CD4-positive, alpha-beta T cell treated with Interleukin-12 subunit alpha and Interleukin-12 subunit beta, for 1 hour (primary cell): ENCODE measurements at places on chromosomes 5 and 9.

DNA sequence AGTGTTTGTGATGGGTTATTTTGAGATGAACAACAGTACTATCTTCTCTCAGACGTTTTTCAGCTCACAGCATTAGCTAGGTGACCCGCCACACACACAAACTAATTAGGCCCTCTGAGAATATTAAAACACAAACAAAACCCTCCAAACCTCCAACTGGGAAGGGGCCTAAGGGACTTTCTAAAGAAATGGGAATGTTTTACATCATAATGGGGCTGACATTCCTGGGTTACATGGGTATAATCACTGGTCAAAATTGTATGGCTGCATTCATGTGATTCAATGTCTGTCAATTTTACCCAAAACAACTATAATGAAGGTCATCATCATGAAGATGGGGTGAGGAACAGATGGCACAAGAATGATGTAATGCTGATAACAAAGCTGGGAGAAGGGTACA is 59.6 kb downstream of the SPTLC1 start:
- DNase-seq, result no peak

- peak; percentile 92 for DNase-seq
These were observed 2.8 kb upstream of the MYORG start for GRCh38 chr9:34379334-34380033.

DNA sequence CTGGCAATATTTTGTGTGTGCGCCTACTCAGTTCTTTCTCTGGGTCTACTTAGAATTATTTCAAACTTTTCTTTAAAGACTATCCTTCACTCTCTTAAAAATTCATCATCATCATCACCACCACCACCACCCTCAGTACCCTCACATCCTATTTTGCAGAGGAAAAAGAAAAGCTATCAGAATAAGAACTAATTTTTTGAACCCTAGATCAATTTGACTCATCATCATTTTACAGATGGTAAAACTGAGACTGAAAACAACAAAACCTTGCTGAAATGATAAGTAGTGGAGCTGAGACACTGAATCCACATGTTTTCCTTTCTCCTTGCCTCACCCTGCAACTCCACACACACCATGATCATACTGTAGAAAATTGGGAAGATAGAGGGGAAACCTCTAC is 119.3 kb downstream of the SSBP2 start:
- DNase-seq, result no peak

GRCh38 chr5:54795284-54795683 is 190.1 kb downstream of the ESM1 start:
- no peak for DNase-seq

- no peak for DNase-seq
These were observed 2.1 kb upstream of the TPM2 start for GRCh38 chr9:35691757-35692301.

DNA sequence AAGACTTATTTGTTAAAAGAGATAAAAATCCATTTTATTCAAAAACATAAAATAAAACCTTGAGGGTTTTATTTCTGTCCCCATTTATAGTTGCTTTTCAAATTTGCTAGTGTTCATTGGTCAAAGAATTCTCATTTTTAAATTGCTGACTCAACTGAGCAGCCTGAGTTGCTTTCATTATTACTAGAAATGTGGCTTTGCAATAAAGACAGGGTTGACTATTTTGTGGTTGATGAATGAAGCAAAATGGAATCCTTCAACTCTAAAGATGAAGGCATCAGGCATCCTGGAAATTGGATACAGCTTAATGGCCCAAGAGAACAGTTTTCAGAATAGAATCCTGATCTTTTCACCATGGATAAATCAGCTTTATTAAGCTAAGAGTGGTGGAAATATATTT is 23.9 kb upstream of the PPP3R2 start:
- no peak for DNase-seq

DNA sequence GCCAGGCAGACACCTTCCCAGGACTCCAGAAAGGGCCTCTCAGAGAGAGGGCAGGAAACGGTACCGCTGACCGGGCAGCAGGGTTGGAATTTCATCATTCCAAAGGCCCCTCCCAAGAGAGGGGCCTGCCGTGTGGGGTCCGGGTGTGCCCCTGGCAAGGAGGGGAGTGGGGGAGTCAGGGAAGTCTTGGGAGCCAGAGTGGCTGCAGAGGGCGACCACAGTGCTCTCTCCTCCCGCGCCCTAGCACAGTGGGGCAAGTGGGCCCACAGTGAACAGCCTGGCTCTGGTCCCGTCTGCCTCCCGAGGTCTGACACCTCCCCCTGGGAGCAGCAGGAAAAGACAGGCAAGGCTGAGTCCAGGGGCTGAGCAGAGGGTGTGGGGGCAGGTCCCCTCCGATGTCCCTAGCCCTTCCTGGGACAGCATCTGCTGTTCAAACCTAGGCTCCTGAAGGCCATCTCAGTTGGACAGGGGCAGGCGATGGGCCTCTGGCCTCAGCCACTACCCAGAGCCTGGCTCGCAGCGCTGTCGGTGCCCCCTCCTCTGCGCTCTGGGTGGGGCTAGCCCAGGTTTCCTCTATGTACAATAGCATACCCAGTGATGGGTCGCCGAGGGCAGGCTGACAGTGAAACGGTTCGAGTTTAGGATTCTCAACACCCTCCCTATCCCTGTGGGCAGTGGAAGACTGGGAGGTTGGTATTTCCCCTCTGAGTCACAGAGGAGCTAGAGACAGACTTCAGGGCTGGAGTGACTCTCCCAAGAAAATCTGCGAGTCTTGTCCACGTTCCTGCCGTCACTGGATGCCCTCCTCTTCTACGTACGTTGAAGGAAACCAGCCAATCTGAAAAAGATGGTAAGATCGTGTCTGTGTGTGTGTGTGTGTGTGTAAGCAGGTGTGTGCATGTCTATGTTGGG is 25.4 kb upstream of the SARDH start:
- DNase-seq, result no peak

DNA sequence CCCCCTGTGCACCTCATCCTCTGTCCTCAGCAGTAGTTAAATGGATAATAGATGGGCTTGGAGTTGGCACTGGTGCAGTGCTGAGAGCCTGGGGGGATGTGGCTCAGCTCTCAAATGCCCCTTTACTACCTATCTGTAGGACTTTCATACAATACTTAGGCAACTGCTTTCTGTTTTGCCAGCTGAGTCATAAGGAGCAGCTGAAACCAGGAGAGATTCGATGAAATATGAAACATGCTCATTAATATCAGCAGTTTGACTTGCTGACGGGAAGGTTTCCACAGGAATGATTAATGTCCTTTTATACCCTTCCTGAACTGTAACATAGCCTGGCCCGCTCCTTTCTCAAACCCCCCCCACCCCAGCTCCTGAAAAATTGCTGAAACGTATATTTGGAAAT is 142.6 kb downstream of the SAXO1 start:
- no peak for DNase-seq

DNA sequence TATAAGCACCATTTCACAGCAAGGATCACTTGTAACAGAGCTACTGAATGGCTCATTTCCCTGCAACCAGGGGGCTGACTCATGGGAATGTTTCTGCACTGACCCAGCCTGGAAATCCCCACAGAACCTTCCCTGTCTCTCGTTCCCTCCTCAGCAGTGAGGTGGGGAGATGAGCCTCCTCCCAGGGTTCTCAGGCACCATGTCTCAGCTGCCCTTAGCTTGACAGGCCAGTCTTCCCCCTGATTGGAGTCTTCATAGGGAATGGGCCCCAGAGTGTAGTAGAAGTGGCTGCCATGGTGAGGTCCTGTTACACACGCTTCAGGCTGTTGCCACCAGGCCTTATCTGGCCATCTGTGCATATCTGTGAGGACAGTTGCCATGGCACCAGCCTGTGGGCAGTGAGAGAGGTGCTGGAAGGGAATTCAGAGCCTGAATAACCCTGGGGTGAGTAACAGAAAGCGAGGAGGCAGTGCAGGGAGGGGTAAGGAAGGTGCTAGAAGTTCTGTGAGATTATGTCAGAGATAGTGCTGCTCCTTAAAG is 324.4 kb downstream of the ENC1 start:
- no peak for DNase-seq

GRCh38 chr9:129887334-129888292 is 52.4 kb downstream of the USP20 start:
- peak; percentile 82 for DNase-seq

GRCh38 chr5:78221964-78222451 is 72.5 kb downstream of the AP3B1 start:
- DNase-seq, result no peak

DNA sequence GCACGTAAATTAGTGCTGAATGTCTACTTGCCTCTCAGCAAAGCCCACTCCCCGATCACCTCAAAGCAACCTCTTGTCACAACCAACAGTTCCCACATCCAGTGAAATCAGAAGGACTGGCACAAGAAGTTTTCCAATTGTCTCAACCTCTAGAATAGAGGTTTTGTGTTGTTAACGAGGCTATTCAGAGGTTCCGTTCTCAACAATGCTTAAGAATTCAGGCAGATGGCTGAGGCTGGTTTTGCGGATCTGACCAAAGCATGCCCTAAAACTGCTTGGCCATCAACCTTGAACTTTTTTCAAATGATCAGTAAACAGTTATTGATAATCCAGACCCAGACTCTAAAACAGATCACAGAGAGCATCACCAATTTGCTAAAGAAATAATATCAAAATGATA is 52.9 kb downstream of the MAPKAP1 start:
- DNase-seq, result no peak

- DNase-seq, result no peak
These were observed 191.6 kb downstream of the PCSK5 start for GRCh38 chr9:76082057-76082456.

DNA sequence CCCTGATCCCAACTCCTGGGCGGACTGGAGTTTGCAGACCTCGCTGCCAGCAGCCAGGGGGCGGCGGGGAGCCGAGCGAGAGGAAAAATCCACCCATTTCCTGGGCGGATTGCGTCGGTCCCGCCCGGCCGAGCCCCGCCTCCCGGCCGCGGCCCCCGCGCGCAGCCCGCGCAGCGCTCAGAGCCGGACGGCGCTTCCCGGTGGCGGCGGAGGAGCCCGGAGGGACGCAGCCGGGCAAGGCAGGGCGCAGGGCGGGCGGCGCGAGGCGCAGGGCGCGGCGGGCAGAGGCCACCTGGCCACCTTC is at the start of gene OLFM1:
Gene OLFM1 (plus strand): TSS at position 180 of the 304 bp plus-strand sequence. CDS start 322 bp downstream, outside the sequence.
- DNase-seq, result no peak

DNA sequence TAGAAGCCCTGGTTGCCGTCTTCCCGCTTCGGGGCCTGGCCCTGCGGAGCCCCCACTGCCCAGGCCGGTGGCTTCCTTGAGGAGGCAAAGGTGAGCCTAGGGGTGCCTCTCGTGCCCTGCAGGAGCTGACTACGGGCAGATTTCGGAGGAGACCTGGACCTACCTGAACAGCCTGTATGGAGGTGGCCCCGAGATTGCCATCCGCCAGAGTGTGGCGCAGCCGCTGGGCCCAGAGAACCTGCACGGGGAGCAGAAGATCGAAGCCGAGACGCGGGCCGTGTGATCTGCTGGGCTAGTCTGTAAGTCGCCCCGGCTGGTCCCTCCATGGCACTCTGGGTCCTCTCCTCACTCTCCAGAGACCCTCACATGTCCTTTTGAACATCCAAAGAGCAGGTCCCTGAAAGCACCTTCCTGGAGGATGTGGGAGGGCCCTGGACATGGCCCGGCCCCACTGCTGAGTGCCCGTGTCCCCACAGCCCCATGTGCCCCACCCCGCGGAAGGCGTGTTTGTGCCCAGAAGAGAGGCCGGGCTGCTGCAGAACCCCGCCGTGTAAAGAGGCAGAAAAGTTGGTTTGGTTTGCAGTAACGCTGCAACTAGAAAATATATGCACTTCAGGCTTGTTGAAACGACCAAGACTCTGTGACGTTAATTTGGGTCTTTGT is 44.9 kb downstream of the USP20 start:
- no peak for DNase-seq

- DNase-seq, result no peak
These were observed 5.5 kb downstream of the CDC37L1 start for GRCh38 chr9:4684820-4685219.

DNA sequence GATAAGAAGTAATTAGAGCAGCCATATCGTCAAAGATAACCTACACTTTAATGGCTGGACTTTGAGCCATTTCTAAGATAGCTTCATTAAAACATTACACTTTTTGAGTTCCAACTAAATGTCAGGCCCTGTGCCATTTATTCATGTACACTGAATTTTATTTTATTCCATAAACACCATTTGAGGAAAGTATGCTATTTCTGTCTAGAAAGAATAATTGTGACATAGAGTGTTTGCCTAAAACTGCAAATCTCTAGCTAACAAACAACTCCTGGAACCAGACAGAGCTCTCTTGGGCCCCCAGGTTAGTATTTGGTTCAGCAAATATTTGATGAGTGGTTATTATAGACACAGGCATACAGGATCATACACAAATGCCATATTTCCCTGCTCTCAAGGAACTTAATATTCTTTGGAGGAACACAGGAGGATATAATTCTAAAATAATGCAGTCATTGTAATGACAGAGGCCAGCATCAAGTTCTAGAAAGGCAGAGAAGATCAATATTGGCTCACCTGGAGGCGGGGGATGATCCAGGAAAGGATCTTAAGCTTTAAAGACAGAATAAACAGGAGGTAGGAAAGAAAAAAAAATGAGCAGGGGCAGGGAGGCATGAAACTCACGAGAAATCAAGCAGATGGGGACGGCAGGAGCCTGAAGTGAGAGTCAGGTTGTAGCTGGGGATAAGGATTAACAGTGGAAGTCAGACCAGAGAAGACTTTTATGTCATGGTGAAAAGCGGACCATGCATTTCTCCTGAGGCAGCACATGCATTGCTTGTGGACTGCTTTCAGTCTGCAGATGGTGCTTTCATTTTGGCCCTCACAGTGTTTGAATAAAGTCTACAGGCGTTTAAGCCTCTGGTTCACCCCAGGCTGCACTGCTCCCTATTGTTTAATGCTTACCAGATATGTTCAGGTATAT is 127.7 kb downstream of the GCNT1 start:
- no peak for DNase-seq

DNA sequence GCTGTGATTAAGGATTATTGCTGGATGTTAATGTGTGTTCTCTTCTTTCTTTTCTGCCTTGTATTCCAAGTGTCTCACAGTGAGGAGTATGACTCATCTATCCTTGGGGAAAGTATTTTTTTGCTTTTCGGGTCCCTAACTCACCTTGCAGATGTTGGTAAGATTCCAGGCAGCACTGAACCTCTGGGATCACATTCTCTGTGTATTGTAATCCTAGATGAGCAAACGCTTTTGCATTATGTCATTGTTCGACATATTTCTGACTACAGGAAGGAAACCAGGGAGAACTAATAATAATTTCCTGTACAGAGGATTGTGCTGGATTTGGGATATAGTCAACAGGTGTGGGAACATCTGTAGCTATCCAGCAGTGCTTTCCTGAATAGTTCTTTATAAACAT is 246.1 kb upstream of the TUT7 start:
- DNase-seq, result no peak

- DNase-seq, result no peak
These were observed 57.7 kb downstream of the PDE6A start for GRCh38 chr5:149886692-149887470.

GRCh38 chr5:78362220-78362619 is 1.8 kb downstream of the SCAMP1 start:
- no peak for DNase-seq

DNA sequence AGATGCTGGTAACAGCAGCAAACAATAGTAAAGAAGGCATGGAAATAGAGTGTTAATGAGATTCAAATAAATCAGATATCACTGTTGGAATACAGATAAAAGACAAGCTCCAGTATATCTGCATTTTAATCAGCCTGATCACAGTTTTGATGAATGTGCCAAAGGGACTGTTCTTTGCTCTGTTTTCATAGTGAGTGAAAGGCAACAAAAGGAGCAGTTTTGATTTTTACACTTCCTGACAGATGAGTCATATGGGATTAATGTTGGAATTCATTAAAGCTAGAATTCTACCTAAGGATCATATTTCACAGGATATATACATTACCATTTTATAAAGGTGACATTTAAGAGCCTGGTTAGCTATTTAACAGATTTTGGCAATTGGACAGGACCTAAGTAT is 743.3 kb upstream of the PTPRD start:
- no peak for DNase-seq
